ENCODE measurements at places on chromosomes 7 and 10.

DNA sequence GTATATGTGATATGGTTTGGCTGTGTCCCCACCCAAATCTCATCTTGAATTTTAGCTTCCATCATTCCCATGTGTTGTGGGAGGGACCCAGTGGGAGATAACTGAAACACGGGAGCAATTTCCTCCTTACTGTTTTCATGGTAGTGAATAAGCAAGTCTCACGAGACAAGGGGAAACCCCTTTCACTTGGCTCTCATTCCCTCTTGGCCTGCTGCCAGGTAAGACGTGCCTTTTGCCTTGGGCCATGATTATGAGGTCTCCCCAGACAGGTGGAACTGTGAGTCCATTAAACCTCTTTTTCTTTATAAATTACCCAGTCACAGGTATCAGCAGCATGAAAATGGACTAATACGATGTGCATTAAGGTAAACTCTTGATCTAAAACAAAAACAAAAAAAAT, 357.1 kb upstream of the AOAH start:
- DNase-seq, result peak; percentile 6

DNA sequence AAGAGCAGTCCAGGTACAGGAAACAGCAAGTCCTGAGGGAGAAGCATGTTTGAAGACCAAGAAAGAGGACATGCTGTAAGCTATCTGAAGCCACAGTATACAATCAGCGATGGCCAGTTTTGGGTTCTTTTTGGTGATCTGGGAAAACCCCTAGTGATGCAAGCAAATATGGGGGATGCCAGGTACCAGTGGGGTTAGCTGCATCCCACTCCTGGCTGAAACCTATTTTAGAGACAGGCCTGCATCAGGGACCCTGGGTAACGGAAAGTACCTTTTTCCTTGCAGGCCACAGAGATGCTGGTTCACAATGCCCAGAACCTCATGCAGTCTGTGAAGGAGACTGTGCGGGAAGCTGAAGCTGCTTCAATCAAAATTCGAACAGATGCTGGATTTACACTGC, 32.9 kb downstream of the AP3M1 start:
- no peak for DNase-seq

GRCh38 chr7:48161407-48162125, 9.7 kb upstream of the ABCA13 start:
- no peak for DNase-seq

GRCh38 chr10:76091926-76092325, 660.5 kb downstream of the LRMDA start:
- no peak for DNase-seq

DNA sequence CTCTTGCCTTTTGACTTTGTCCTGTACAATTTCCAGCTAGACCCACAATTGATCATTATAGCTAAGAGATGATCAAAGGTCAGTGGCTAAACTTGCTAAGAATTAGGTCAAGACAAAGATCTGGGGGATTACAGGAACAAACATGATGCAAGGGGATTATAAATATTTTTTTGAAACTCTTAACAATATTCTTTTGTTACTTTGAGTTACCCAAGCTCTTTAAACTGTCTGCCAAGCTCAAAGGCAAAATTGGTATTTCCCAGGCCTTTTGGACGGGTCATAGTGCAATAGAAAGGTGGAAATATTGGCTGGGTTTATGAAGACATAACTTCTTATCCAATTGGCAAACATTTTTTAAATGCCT, 23.4 kb downstream of the TBXAS1 start:
- DNase-seq, result no peak

DNA sequence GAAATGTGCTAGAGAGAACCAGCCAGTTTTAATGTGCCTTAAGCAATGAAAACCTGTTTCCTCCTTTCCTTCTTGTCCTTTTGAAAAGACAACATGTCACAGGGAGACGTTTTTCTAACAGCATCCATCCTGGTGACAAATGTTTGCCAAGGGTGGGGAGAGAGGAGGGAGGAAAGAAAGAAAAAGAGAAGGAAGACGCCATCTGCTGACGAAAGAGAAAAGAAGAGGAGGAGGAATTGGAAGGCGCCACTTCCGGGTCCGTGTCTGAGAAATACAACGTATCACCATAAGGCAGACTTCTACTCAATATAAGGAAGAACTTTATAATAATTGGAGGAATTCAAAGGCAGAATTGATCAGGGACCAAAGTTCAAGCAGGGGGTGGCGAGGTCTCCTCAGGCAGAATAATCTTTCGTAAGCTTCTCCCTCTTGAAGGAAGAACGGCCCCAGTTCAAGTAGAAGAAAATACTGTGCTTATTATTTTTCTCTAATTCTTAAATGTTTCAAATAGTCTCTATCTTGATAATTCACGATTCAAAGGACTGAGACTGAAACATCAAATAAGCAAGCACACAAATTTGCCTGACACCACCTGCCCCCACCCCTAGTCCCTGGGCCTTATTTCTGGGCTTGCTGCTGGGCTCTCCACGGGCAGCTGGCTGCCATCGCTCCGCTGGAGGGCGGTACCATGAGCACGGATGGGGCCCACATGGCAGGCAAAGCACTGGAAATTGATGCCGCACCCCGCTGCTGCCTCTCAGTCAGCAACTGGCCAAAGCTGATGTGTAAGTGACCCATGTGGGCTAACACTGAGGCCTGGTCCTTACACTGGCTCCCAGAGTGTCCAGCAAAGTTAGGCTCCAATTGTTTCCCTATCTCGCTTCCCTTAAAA, 273.7 kb upstream of the KLF14 start:
- DNase-seq, result no peak

- DNase-seq, result no peak
Measured at GRCh38 chr10:114650266-114650665, 7.8 kb downstream of the ABLIM1 start.

DNA sequence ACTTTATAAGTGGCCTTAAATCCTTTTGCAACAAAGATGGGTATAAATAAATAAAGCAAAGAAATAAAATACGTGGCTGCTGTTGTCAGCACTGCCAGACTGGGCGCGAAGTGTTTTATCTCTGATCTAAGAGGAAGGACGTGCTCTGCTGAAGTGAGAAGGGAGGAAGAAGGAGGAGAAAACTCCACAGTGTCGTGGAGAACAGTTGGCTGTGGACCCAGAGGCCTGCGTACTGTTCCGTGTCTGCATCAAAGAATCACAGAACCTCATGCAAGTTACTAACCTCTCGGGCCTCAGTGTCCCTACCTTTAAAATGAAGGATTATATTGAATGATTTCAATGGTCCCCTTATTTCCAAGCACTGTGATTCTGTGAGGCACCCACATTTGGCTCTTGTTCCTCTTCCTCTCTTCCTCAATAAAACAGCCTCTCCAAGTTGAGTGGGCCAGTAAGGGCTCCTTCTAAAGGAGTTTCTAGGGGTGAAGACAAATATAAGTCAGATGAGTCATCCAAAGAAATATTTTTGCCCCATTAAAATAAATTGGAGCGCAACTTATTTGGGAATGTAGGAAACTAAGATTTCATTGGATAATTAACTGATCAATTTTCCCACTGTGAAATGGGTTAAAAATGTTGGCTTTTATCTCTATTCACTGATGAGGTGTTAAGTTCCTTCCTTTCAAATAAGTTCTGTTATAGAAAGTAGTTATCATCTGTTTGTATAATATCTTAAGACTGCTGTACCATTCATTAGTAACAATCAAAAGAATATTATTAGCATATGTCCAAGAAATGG, 126.9 kb upstream of the EFCAB10 start:
- DNase-seq, result no peak

GRCh38 chr10:21751341-21752310, 217.6 kb downstream of the MLLT10 start:
- DNase-seq, result no peak

DNA sequence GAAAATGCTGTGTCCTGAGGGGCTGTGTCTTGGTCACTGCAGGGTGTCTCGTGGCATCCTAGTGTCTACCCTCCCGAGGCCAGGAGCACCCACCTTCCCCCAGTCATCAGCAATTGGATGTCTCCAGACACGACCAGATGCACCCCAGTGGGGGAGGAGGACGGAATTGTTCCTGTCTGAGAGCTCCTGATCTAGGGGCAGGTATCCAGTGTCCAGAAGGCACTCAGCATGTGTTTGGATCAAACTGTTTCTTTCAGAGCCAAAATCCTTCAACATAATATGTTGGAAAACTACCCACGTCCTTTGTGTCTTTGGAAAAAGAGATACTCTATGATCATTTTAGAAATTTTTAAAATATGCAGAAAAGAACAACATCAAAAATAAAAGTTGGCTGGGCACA, 16.9 kb downstream of the PRKRIP1 start:
- DNase-seq, result no peak

- no peak for DNase-seq
Measured at GRCh38 chr7:148260599-148260998, 330.0 kb upstream of the C7orf33 start.

GRCh38 chr10:66321723-66322665, 603.8 kb upstream of the LRRTM3 start:
- no peak for DNase-seq

GRCh38 chr7:153470004-153470671, 582.1 kb upstream of the DPP6 start:
- DNase-seq, result no peak

- DNase-seq, result no peak
Measured at GRCh38 chr10:84766923-84767322, 438.5 kb downstream of the CCSER2 start.
